ENCODE measurements at places on chromosomes 5 and 9.
A peak's percentile ranks its signal among the peaks of the same experiment; 100 is the strongest.

DNA sequence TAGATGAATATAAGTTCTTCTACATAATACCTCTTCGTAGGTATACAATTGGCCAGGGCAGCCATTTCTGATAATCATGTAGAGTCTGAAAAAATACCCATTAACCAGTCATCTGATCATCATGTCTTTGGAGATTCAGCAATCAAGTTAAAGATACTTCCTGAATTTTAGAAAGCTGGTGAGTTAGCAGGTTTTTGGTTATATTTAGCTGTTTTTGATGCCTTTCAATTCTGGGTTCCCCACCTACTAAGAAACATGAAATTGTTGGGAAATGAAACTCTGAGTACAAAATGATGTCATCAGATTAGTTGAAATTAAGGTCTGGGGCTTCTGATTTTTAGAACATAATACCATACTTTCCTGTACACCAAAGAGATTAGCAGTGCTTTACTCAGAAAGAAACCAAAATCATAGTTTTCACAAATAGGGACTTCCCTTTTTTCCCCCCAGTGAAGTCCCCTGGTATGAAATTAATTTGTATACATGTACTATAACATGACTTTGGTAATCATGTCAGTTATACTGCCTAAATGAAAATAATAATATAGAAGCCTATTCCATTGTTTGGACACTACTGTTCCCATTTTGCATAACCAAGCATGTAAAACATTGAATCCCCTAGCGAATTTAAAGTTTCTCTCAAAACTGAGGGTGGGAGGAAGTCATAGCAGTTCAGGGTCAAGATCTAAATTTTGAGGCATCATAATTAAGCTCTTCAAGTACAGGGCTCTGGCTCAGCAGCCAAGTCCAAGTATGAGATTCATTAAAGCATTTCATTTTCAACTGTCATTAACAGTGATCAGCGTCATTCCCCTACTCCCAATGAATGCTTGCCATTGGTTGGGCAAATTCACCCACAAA is 17.9 kb downstream of the PRLR start:
- no peak for DNase-seq

- no peak for DNase-seq
These were observed 1.1 kb downstream of the IL4 start for GRCh38 chr5:132674671-132675506.

- DNase-seq = no peak
These were observed 182.7 kb downstream of the GNAQ start for GRCh38 chr9:77848897-77849296.

- peak; percentile 4 for DNase-seq
These were observed 90.2 kb downstream of the HACD4 start for GRCh38 chr9:20941174-20941690.

GRCh38 chr9:27367175-27367798 is 70.3 kb upstream of the EQTN start:
- no peak for DNase-seq

DNA sequence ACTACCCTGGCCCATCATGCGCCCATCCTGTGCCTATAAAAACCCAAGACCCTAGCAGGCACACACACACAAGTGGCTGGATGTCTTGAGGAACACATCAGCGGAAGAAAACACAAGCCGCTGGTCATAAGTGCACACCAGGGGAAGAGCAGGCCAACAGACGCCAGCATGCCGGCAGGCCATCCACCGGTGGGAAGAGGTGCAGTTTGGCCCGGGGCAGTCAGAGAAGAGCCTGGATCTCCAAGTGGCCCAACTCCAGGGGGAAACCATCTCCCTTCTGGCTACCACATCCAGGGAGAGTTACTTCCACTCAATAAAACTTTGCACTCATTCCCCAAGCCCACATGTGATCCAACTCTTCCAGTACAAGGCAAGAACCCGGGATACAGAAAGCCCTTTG is 2001.3 kb upstream of the NUDT12 start:
- DNase-seq = no peak

GRCh38 chr9:684941-685340 is 156.6 kb upstream of the DMRT1 start:
- DNase-seq = no peak

- no peak for DNase-seq
These were observed 51.1 kb upstream of the MVB12B start for GRCh38 chr9:126275386-126276001.

Data from stimulated activated CD4-positive, alpha-beta T cell treated with anti-CD3 and anti-CD28 coated beads, Interleukin-1b, Interleukin-23, amount 100 ng/mL, for 1 hour (primary cell).